ENCODE measurements at places on chromosomes 13 and 19.

- no peak for DNase-seq
Measured at GRCh38 chr13:32117001-32117400, 85.4 kb downstream of the FRY start.

GRCh38 chr19:1754636-1755466 is 1.5 kb downstream of the ONECUT3 start:
- DNase-seq, result no peak

DNA sequence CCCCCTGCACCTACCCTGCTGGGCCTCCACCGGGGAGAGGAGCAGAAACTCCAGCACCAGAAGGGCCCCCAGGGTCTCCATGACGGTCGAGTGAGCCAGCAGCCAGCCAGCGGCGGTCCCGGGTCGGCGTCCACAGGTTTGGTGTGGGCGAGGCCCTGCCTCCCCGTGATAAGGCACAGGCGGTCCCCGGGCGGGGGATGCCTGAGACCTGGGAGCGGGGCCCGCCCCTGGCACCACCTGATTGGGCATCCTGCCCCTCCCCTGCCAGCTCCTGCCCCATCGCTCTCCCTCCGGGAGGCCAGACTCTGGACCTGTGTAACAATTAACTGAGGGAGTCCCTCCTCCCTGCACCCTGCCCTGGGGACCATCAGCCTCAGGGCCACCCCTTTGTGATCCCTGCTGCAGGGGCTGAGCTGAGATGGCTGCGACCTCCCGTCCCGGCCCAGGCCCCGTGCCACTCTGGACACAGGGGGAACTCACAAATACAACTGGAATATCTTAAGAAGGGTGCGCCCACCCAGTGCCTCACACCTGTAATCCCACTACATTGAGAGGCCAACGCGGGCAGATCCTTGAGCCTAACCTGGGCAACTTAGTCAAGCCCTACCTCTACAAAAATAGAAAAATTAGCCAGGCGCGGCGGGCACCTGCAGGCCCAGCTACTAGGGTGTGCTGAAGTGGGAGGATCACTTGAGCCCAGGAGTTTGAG is at the start of gene SMIM24:
Gene SMIM24 (minus strand): TSS at position 143 of the 709 bp plus-strand sequence. CDS start 62 bp downstream, at position 81.
- DNase-seq, result no peak

- peak; percentile 67 for DNase-seq
Measured at GRCh38 chr19:12156223-12157058, at the start of gene ZNF625. Gene ZNF625, minus strand, starts transcription at chr19:12156734. Its CDS starts 176 bp downstream, at chr19:12156558.

DNA sequence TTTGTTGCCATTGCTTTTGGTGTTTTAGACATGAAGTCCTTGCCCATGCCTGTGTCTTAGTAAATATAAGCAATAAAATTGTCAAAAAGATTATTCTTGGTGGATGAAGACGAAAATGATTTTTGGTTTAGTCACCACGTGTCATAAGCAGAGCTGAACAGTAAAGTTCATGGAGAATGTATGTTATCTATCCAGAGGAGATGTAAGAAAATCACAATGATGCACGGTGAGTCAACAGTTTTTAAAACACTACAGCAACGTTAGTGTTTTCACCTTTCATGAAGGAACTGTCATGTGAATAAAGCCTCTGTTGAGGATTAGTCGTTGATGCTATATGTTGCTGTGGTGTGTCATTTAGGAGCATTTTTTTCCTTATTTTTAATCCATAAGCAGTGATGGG is 137.6 kb downstream of the GPC6 start:
- DNase-seq, result no peak

- no peak for DNase-seq
Measured at GRCh38 chr13:111382877-111383276, 62.4 kb downstream of the TEX29 start.

DNA sequence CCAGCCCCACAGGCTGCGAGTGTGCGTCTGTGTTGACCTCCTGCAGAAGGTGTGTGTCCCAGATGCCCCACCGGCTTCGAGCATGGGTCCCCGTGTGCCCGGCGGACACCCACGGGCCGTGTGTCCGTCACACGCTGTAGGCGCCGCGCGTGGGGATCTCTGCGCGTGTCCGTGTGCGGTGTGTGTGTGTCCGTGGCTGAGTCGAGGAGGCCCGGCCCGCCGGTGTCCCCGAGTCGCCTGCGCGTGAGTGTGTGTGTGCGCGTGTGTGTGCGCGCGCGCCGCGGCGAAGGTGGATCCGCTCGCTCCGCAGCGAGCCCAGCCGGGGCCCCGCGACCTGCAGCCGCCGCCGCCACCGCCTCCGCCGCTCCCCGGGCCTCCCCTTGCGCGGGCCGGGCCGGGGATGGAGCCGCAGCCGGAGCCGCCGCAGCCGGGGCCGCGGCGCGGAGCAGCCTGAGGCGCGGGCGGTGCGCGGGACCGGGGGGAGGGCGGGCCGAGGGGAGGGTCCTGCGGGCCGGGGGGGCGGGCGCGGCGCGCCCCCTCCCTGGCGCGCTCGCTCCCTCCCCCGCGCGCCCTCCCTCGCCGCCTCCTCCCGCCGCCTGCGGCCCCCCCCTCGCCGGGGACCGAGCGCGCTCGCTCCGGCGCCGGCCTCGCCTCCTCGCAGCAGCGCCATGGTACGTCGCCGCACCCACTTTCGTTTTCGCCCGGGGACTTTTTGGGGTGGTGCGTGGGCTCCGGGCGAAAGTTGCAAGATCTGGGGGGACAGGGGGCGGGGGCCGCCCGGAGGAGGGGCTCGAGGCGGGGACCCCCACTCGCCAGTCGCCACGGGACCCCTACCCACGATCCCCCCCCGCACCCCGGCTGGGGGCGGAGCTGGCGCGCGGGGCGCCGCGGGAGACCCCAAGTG is 7.1 kb upstream of the NFIC start:
- peak; percentile 51 for DNase-seq

- DNase-seq, result peak; percentile 47
Measured at GRCh38 chr13:97459215-97459777, 25.3 kb downstream of the RAP2A start.

DNA sequence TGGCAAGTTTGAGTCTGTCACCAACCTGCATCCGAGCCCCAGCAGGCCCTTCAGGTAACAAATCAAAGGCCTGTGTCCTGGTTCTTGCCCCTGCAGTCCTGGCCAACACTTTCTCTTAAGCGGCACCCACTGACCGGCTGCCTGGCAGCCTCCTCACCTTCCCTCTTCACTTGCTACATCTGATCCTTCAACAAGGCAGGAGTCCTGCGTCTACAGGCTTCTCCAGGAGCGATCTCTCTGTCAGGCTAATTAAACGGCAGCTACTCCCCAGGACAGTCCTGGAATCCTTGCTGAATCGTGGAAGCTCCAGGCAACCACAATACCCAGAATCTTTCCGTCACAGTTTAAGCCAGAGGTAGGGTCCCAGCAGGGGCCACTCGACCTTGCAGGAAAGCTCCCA is 41.1 kb upstream of the GAS6 start:
- no peak for DNase-seq

GRCh38 chr19:46435009-46435408 is 6.3 kb upstream of the PNMA8C start:
- no peak for DNase-seq

DNA sequence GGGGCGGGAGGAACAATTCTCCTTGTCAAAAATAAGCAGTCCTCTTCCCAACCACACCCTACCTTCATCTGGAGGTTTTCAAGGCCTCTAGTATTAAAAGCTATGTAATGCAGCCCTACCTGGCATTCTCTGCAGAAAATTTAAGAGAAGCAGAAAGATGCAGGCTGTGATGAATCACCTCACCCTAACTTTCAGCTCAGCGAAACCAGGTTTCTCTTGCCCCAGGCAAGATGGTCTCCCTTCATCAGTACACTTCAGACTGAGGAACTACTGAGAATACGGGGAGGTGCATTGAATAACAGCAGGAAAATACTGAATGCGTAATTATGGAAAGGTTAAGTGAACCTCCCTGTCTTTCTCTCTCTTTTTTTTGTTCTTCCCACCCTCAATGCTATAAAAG is 437.6 kb upstream of the KLF12 start:
- DNase-seq, result no peak

DNA sequence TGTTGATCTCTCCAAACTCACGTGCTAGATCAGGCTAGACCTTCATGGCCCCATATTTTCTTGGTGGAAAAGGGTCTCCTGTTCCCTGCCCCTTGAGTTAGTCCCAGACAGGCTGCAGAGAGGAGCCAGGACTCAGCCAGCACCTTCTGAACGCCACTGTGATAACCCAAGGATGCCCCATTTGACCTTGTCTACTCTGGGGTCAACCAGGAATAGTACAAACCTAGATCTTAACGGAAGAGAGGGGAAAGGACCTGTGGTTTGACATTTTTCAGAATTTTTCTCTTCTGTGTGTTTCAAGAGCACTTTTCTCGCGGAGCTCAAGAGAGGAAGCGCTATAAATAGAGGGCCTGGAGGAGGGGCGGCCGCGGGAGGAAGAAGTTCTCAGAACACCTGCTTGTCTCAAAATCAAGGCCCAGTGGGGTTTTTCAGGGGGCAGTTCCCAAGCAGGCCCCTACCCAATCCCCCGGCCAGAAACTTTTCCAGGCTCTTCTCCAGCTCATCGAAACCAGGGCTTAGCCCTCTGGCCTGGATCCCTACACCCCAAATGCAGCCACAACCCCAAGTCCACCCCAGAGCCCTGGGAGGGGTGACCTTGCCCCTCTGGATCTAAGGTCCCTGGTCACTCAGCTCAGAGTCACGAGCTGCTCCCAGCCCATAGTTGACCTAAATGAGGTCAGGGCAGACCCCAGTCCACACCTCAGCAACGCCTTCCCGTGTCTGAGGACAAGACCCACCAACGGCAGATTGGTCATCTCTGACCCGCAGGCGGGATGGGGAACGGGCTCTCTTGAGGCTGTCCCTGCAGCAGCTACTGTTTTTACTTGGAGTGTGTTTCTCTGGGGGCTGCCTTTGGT is 75.6 kb upstream of the TM9SF2 start:
- DNase-seq, result no peak

- DNase-seq, result no peak
Measured at GRCh38 chr19:30001791-30002190, 59.8 kb downstream of the URI1 start.

- no peak for DNase-seq
Measured at GRCh38 chr13:77545626-77546412, 10.3 kb downstream of the SCEL start.

GRCh38 chr13:19601749-19602725 is 31.4 kb upstream of the MPHOSPH8 start:
- peak; percentile 29 for DNase-seq

- DNase-seq, result no peak
Measured at GRCh38 chr19:6015841-6016545, 38.1 kb upstream of the RANBP3 start.

DNA sequence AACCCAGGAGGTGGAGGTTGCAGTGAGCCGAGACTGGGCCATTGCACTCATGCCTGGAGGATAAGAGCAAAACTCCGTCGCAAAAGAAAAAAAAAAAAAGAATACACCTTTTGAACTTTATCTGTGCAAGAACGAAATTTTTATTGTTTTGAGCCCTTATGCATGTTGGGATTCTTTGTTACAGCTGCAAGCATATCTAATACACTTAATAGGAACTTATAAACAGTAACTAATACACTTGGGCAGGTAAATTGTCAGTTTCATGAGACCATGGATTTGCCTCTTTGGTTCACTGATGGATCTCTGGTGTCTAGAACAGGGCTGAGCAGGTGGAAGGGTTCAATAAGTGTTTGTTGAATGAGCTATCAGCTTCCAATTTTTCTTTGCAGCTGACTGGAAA is 108.1 kb downstream of the CACNA1A start:
- DNase-seq, result no peak

GRCh38 chr19:28595722-28596480 is 617.0 kb downstream of the UQCRFS1 start:
- no peak for DNase-seq

DNA sequence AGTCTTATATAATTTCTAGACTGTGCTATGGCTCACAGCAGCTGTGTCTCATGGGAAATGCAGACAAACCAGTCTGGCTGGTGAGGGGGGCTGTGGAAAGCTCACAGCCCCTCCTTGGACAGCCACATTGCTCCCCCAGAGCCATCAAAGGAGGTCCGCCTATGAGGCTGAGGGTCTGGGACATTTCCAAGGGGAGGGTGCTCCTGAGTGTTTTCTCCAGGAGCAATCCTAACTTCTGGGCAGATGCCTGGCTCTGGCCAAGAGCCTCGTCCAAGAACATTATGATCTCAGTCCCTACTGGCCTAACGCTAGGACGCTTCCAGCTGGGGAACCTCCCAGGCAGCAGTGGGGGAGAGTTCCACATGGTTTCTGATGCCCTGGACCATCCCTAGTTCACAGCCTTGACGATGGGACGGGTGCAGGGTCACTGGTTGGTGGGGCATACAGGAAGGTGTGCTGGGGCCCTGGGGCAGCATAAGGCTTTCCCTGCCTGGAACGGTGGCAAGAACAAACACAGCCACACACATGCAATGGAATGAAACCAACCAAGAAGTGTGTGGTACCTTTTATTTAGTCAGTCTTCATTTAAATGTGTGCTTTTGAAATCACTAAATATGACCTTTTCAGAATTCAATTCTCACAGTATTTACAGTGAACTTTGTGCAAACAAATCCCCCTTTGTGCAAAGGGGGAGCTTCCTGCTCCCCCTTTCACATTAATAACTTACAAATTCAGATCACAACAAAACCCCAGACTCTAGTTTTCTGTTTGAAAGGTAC is 60.6 kb downstream of the CDADC1 start:
- no peak for DNase-seq

DNA sequence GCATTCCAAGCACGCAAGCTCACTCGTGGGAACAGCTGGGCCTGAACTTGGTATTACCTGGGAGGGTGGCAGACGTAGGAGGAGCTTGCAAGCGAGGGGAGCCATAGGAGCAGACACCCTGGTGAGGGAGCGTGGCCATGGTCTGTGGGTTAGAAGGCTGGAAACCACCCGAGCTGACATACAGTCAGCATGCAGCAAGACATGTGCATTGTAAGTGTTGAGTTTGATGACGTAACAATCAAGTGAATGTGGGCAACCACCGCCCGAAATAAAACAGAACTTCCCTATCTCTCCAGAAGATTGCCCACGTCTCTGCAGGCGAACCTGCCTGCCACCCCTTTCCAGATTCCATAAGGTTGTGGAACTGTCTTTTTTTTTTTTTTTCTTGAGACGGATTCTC is 26.8 kb downstream of the UBXN6 start:
- no peak for DNase-seq

GRCh38 chr19:2856457-2857050 is 10.6 kb upstream of the ZNF556 start:
- DNase-seq, result no peak

GRCh38 chr13:35649162-35649561 is 172.7 kb upstream of the MAB21L1 start:
- no peak for DNase-seq

DNA sequence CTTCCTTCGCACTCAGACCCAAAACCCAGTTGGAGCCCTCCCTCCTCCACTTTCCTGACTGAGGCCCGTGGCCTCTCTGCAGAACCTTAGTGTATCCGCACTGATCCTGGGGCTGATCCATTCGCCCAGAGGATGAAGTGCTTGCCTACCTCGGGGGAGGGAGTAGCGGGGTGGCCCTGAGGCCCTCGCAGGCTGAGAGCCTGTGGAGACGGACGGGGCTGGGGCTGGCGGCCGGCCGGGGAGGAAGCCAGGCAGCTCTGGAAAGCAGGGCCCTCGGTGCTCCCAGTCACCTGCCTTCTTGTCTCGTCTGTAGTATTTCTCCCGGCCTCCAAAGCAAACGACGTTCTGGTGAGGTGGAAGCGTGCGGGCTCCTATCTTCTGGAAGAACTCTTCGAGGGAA is 1.3 kb downstream of the PROZ start:
- no peak for DNase-seq

Data from NCI-H345 (cell line).